ENCODE measurements at places on chromosomes 4 and X.
A peak's percentile ranks its signal among the peaks of the same experiment; 100 is the strongest.

GRCh38 chr4:48909697-48910096 is 3.1 kb upstream of the OCIAD2 start:
- DNase-seq: peak; percentile 14

DNA sequence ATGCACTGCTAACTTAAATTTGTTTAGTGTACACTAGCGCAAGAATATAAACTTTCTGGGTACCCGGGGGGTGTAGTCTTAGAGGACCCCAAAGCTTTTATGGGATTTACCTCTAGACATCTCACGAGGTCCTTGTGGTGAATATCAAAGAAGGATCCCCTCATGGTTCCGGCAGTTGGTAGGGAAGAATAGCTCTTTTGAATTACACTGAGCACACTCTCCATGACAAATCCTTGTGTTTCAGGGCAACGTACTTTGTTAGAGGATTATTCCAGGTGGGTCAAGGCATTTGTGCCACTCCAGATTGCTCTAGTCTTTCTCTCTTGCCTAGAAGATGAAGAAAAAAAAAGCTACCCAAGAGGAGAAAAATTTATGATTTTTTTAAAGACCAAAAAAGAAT is 387.6 kb downstream of the PDHA2 start:
- no peak for DNase-seq

DNA sequence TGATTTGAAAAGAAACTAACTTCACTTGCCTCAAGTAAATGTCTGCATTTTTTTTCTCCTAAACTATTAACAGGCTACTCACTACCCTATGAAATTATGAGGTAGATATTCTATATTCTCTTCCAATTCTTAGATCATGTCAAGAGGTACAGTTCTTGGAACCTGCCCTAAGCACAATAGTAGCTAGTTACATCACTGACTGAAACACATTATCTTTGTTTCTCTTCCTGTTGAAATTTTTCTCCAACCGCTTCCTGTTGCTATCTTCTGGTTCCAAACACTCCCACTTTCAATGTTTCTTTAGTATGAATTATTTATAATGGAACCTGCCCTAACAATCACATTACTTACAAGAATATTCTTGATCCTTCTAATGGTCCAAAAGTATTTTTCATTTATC is 5.0 kb upstream of the BANK1 start:
- DNase-seq: no peak

- peak; percentile 57 for DNase-seq
Measured at GRCh38 chrX:32530802-32531403, 680.4 kb downstream of the DMD start.

DNA sequence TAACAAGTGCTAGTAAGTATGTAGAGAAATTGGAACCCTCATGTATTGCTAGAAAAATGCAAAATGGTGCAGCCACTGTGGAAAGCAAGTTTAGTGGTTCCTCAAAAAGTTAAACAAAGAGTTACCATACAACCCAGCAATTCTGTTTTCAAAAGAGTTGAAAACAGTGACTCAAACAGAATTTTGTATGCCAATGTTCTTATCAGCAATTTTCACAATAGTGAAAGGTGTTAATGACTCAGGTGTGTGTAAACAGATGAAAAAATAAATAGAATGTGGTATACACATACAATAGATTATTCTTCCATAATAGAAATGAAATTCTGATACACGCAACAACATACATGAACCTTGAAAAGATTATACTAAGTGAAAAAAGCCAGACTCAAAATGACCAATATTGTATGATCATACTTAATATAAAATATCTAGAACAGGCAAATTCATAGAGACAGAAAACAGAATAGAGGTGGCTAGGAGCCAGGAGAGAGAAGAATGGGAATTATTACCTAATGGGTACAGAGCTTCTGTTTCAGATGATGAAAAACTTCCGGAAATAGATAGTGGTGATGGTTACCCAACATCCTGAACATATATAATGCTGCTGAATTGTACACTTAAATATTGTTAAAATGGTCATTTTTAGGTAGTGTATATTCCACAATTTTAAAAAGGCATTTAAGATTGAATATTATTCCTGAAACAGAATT is 51.6 kb downstream of the WDFY3 start:
- peak; percentile 35 for DNase-seq

GRCh38 chr4:8314691-8315255 is 45.2 kb downstream of the HTRA3 start:
- DNase-seq: no peak

DNA sequence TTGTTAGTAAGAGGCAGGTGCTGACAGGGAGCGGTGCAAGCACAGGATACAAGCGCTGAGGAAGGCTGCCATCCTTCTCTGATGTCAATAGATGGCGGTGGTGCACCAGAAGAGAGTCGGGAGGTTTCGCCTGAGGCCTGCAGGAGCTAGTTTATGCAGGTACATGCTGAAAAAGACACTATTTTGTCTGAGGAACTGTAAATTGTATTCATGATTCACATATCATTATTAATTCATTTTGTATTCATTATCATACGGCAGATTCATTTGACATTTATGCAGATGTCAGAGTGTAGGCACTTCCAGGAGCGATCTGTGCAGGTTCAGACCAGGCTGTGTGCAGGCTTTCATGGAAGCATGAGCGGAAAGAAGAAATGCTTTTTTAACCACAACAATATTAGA is 824.0 kb downstream of the STIM2 start:
- DNase-seq: peak; percentile 27

GRCh38 chr4:75821216-75821615 is 81.0 kb downstream of the PPEF2 start:
- peak; percentile 13 for DNase-seq

GRCh38 chr4:62917649-62918048 is 1491.6 kb downstream of the TECRL start:
- DNase-seq: no peak

DNA sequence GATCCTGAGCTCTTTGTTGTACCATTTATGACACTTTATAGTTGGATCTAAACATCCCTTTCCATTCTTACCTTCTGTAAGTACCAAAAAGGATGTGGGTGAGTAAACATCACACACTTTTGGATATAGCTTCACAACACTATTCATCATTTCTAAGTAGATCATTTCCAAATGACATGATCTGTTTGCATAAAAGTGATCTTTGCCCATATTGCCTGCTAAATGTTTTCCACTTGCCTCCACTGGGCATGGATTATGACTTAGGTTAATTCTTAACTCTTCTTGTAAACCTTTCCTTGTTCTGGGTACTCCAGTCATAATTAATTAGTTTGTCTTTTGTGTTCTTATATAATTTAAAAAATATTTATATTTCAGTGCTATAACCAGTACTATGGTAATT is 244.9 kb upstream of the AGA start:
- no peak for DNase-seq

DNA sequence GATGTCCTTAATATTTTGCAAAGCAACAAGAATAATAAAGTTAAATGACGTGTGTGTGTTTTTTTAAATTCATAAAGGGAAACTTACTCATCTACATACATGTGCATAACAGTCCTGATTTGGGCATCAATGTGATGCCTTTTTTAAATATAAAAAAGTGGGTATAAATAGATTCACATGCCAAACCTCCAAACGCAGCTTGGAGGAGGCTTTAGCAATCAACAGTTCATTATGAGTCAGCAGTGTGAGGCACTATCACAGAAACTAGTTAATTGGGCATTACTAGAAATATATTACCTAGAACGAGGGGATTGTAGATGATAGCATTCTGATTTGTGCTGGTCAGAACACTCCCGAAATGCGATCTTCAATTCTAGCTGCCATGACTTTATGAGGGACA is 115.1 kb downstream of the HS6ST2 start:
- no peak for DNase-seq

- no peak for DNase-seq
Measured at GRCh38 chrX:69136546-69137331, 28.5 kb downstream of the PJA1 start.

DNA sequence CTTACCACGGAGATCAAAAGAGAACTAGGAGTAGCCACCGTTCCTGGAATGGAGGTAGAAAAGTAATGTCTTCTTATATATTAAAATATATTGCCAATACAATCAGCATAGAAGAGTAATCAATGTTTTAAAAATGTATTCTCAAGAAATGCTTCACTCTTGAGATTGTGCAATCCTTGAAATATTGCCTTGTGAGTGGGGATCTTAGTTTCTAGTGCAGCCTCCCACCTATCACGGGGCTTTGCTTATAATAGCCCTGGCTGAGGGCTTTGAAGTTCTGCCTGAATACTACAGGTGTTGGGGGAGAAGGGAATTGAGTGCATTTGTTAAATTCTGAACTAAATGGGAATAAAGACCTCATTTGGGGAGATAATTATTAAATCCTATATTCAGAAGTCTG is 55.5 kb downstream of the VGLL1 start:
- no peak for DNase-seq

DNA sequence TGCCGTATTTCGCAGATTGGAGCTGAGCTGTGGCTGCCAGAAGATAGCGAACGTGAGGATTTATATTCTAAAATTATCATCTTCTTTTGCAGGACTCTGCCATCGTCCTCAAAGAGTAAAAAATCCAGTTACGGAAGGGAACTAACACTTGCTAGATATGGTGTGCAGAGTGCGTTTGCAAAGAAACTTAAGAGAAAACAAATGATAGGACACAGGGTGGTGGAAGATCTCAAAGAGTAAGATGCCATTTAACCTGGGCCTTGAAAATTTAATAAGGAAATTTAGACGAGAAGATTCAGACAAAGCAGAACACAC is 566 bp downstream of the LARP7 start:
- no peak for DNase-seq

DNA sequence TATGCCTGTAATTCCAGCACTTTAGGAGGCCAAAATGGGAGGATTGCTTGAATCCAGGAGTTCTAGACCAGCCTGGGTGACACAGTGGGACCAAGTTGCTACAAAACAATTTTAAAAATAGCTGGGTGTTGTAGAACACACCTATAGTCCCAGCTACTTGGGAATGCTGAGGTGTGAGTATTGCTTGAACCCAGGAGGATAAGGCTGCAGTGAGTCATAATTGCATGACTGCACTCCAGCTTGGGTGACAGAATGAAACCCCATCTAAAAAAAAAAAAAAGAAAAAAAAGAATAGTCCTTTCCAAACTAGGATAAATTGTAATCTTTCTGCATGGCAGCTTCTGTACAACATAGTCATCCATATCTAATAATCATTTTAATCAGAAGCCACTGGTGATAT is 270.1 kb upstream of the INTU start:
- DNase-seq: no peak

GRCh38 chrX:39309018-39309635 is 507.9 kb downstream of the MID1IP1 start:
- DNase-seq: peak; percentile 70

DNA sequence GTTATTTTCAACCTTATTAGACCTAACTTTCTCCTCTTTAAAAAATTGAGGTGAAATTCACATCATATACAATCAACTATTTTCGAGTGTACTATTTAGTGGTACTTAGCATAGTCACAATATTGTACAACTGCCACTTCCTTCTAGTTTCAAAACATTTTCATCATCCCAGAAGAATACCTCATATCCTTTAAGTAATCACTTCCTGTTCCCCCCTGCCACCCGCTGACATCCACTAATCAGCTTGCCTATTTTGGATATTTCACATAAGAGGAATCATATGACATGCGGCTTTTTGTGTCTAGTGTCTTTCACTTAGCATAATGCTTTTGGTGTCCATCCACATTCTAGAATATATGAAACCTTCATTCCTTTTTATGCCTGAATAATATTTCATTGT is 10.0 kb upstream of the PPA2 start:
- DNase-seq: peak; percentile 39

DNA sequence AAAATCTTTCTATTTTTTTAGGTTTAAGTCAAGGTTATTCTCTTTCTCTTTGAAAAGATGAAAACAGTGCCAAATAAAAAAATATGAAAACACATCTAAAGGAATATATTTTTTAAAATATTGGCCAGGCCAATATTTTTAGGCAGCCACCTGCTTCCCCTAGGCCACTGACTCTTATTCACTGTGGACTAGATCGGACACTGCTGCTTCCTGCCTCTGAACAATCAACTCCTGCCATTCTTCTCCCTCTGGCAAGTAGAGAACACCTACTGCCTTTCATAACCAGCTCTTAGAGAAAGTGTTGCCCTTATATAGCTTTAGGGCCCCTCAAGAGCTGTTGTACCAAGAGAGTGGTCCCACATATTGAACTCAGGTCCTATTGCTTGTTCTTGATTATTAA is 529.2 kb downstream of the RAPGEF2 start:
- no peak for DNase-seq

DNA sequence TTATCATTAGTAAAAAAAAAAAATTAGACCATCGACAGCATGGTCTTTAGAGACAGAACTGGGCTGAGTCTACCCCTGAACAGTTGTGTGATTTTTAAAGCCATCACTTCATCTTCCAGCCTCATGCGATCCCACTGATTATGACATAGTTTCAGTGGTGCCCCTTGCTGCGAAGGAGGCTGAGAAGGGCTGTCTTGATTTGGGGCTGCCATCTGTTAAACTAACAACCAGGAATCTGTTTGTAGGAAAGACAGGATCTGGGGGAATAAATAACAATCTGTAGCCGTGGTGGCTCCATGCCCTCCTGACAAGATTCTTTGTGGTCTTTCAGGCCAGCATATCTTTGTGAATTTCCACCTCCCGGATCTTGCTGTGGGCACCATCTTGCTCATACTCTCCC is 17.1 kb downstream of the SLC34A2 start:
- no peak for DNase-seq

DNA sequence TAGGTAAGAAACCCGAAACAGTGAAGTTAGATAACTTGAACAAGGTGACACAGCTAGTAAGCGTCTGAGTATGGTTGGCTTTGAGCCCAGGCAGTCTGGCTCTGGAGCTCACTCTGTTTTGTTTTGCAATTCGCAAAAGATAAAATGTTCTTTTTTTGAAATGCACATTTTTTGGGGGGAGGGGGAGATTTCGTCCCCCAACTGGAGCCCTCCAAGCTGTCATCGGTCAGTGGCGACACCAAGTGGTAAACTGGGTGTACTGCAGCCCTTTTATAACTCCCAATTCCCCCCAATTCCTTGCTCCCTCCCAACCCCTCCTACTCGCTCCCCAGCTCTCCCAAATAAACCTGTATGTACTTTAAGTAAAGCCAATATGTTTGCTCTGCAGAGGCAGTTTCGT is 2.8 kb upstream of the CLCN5 start:
- DNase-seq: peak; percentile 22

DNA sequence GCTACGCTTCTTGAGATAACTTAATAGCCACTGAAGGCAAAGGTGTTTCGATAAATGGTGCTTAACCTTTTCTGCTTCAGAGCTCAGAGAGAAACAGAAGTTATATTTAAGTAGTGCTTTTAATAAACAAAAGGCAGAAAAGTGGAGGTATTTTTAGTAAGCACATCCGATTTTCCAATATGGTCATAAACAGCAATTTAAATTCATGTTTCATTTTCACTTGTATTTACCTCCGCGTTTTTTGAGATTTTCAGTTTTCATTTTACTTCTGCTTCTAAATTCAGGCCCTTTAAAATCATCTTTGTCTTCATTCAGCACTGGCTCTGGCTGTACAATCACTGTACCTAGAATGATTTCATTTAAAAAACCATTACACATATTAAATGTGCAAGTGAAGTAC is 92.4 kb downstream of the ATRX start:
- no peak for DNase-seq

- peak; percentile 17 for DNase-seq
Measured at GRCh38 chr4:152045807-152046571, 285.2 kb upstream of the GATB start.

GRCh38 chr4:48467442-48467841 is 15.7 kb upstream of the SLC10A4 start:
- no peak for DNase-seq
